ENCODE measurements at places on chromosomes 1 and 21. TPM values are rescaled to one million over a fixed set of nuclear protein-coding genes. Genes with fewer than 3 reads are reported as not detected.

Gene GPR52
- total RNA-seq: 0.49 TPM

Gene SLC9C2
- total RNA-seq: not detected

Gene PAQR6
- 2.1 TPM for total RNA-seq

DNA sequence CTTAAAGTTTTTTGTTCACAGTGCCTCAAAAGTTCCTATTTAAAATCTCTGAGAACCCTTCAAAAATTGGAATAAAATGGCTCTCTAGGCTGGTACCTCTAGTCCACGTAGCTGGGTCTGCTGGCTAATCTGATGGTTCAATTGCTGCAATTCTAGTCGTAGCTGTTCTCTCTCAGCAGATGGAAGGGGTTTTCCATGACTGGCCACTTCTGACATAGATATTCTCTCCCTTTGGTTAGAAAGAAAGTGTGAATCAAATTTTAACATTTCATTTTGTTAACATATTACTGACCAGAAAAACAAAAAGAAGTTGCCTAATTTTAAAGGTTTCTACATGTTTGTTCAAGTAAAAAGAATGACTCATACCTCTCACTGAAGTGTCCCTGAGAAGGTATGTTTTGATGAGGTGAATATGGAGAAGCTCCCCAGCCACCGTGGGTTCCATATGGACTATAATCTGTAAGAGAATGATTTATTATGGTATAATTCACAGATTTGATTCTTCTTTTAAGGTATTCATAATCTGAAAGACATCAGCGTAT, 29.3 kb upstream of the SERPINC1 start:
- DNase-seq: no peak

DNA sequence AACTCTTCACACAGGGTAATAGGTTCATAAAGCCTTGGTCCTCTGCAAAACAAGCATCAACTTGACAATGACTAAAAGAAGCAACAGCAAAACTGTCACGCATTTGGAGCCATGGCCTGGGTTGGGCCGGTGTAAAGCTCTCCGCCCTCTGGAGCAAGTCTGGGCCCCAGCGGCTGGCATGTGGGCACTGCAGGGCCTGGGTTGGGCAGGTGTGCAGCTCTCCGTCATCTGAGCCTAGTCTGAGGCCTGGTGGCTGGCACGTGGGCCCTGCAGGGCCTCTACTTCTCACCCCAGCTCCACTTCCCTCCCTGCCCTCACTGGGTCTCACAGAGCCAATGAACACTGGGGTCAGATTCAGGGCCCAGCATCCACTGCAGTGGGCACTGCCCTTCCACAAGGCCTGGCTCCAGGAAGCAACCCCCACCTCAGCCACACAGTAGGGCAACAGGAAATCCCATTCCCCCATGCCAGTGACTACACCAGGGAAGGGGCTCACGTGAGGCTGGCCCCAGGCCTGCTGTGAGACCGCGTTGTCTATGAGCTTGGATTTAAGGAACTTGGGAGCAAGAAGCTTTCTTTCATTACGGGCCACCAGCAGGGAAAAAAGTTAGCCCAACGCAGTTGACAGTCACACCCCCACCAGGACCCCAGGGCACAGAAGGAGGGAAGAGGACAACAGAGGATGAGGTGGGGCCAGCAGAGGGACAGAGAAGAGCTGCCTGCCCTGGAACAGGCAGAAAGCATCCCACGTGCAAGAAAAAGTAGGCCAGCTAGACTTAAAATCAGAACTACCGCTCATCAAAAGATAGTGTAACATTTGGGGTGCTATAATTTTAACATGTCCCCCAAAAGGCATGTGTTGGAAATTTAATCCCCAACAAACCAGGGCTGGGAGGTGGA, 52.7 kb downstream of the NPHP4 start:
- DNase-seq: no peak

DNA sequence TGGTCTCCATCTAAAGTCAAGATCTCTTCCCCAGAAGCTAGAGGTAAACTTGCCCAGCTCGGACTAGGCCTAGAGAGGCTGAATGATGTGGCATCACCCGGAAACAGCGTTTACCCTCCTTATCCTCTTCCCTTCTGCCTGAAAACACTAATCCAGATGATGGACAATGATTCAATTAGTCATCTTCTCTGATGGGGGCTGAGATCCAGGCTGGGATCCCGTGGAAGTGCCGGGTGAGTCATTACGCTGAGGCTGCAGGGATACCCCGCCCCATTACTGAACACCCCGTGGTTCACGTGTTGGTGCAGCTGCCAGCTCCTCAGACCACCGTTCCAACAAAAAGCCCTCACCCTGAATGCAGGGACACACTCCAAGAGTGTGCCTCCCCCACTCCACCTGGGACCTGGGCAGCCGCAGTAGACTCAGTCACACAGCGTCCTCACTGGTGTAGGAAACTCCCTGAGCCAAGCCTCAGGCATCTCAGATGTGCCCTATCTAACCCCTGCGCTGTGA, 2.0 kb downstream of the S100A6 start:
- DNase-seq: no peak

GRCh38 chr1:22689505-22689904, 21.1 kb upstream of the EPHB2 start:
- DNase-seq: no peak

GRCh38 chr1:47424336-47424982, 8.4 kb downstream of the FOXE3 start:
- DNase-seq: no peak

DNA sequence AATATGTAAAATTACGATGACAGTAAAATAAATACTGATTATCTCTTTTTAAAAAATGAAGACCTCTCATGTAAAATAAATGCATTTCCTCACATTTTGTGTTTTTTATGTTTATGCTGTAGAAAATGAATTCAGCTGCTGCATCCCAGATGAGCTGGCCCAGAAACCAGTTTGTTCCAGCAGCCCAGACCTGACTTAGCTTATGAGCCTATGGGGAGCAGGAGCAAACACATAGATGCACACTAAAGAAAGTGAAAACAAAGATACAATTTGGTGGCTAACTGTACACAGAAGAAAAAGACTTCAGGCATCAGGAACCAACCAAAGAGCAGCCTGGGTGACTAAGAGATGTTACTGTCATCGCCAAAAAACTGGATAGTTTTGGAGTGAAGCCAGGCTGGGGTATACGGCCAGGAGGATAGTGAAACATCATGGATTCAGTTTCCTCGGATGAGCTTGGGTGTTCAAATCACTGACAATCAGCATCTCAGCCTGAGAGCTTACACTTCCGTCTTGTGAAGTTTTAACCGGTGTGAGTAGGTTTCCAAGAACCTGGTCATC, 113.9 kb upstream of the BACE2 start:
- DNase-seq: no peak

GRCh38 chr1:244460197-244460596, 876 bp upstream of the CATSPERE start:
- DNase-seq: no peak

DNA sequence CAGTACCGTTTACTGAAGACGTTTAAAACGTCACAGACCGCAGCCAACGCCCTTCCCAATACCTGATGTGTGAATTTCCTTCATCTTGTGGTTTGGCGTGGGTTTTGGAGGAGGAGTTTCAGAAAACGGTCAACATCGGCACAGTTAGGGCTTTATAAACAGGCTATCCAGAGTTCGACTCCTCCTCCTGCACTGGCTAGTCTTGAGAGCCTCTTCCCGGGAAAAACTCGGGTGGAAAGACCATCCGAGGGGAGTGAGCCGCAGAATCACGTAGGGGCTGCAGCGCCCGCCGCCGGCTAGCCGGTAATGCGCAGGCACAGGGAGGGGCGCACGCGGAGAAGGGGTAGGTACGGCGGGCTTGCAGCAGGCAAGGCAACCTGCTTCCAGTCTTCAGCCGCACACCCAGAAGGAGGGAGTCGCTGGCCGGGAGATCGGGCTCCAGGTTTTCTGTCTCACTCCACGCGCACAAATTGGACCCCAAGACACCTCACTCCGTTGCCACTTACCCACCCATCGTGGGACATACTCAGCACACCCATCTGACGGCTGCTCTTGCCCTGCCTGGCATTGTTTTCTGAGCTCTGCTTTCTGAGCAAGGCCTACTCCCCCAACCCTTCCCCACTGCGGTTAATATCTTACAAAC, 25.4 kb downstream of the SLC19A2 start:
- no peak for DNase-seq

Measured in CD8-positive, alpha-beta T cell (primary cell).